ENCODE measurements at places on chromosomes 1 and 21.
A peak's percentile ranks its signal among the peaks of the same experiment; 100 is the strongest.

DNA sequence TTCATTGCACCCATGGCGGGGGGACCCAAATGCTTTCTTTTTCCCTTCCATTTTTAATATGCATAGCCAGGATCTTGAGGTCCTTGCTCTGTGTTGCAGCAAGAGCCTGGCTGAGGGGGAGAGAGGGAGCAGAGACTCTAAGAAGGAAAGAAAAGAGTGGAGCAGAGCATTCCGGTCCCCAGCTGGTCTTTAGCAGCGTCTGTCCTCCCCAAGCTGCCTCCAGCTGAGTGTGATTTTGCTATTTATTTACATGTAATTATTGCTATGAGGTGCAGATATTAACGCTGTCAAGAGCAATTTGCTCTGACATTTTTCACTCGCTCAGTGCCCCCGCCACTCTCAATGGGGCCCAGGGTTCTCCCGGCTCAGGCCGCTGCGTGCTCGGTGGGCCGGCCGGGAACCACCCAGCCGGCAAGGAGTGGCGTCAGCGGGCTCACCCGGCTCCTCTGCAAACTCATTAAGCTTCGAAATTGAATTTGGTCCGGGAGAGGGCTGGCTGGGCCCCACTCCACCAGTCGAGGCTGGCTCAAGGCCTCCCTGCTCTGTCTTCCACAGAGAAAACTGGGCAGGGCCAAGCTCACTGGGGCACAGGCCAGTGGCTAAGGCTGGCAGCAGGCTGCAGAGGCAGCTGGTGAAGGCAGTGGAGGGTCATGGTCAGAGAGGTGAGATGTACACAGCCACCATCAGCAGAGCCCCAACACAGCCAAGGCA lies 93.2 kb downstream of the PAX7 start:
- DNase-seq: no peak

- DNase-seq: peak; percentile 50
These were observed 98.5 kb downstream of the ATF6 start for GRCh38 chr1:161864577-161864976.

DNA sequence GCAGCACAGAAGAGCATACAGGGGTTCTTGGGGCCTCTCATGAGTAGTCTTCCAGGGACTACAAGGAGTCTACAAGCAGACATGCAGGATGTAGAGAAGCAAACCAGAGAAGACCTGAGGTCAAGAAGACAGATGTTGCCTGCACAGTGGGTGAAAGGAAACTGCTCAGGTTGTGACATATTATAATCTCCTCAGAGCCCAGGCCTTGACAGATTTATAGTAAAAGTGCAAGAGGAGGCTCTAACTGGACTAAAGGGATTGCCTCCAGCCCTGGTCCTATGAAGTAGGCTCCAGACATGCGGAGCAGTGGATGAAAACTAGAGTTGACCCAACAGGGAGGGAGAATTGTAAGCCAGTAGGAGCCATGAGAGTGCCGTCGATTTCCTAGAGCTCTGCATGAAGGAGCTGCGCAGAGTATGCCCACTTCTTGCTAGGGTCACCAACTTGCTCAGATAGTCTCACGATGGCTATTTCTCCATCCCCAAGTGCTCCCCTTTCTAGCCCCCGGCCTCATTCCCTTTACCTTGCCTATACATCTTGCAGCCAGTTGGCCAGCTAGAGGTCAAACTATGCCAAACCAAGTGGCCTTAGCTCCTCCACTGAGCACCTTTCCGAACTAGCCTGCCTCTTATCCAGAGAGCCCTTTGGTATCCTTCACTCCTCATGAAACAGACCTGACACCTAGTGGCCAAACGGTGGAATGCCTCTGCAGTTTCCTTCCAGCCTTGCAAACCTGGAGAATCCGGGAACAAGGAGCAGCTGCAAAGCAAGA lies 36.2 kb upstream of the IPO9 start:
- peak; percentile 81 for DNase-seq

DNA sequence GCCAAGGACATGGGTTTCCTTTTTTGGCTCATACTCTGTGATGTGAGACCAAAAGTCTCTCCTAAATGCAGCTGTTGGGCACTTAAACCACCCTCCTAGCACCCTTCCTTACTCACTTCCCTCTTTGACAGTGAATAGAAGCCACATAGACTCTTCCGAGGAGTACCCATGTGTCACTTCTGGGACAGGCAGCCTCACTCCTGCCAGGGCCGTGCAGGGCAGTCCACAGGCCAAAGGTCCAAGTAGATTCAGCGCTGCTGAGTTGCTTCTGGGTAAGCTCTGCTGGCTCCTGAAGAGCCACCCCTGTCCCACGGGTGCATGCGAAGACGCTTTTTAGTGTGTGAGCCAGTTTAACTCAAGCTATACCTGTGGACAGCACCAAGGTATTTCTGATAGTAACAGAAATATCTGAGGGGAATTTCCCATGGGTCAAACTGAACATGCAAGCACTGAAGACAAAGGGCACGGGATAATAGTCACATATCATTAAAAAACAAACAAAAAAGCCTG lies 36.8 kb upstream of the BMP8B start:
- DNase-seq: no peak

DNA sequence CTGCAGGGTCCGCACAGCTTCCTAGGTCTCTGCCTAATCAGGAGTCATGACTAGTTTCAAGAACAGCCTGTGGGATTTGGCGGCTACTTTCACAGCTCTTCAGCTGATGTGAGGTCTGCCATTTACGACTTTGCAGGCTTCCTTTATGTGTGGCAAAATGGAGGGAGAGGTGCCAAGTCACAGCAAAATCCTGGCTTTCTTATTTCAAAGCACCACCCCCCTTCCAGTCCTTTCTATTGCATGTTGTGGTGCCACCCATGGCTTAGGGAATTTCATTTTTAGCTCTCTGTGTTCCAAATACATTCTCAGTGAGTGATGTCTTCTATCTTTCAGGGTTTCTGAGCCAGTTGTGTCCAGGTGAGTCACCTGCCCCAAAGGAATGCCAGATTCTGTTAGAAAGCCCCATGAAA lies 75.1 kb upstream of the WLS start:
- DNase-seq: no peak

- peak; percentile 70 for DNase-seq
These were observed at the start of gene PLEKHA6 for GRCh38 chr1:204359474-204360255. PLEKHA6 (minus strand) TSS chr1:204359929; CDS start chr1:204273727, 86,202 bp downstream.

DNA sequence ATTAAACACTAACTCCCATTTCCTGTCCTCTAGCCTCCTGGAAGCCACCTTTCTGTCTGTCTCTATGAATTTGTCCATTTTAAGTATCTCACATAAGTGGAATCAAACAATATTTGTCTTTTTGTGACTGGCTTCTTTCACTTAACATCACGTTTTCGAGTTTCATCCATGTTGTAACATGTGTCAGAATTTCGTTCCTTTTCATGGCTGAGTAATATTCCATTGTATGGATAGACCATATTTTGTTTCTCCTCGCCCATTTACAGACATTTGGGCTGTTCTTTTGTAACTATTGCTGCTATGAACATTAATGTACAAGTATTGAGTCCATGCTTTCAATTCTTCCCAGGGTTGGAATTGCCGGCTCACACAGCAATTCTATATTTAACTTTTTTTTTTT lies 15.7 kb upstream of the H6PD start:
- DNase-seq: no peak

GRCh38 chr1:20339811-20340457 lies 49.3 kb downstream of the VWA5B1 start:
- DNase-seq: no peak

GRCh38 chr1:201552941-201553351 lies 14.0 kb downstream of the NAV1 start:
- peak; percentile 78 for DNase-seq

GRCh38 chr1:113401067-113401466 lies 10.8 kb downstream of the MAGI3 start:
- no peak for DNase-seq

- no peak for DNase-seq
These were observed 1.7 kb upstream of the KRTAP7-1 start for GRCh38 chr21:30831194-30831765.

GRCh38 chr1:203473781-203474305 lies 1.8 kb upstream of the PRELP start:
- DNase-seq: no peak

- peak; percentile 21 for DNase-seq
These were observed 10.1 kb downstream of the ZNF644 start for GRCh38 chr1:91011726-91012125.

GRCh38 chr1:10816233-10816632 lies 19.8 kb upstream of the CASZ1 start:
- DNase-seq: no peak

DNA sequence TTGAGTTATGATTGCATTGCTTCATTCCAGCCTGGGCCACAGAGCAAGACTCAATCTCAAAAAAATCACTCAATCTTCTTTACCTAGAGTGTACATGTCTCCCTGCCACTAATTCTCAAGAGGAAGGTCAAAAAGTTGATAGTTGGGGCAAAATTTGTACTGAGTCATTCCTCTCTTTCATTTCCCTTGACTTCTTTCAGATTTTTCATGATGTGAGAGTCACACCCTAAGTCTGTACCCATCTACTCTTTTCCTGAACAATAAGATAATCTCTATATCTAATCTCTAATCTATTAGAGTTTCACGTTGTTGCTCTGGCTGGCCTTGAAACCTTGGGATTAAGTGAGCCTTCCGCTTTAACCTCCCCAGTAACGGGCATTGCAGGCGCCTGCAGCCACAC lies 1.1 kb upstream of the BRDT start:
- DNase-seq: no peak

GRCh38 chr1:145871994-145872924 lies 13.4 kb upstream of the PIAS3 start:
- peak; percentile 20 for DNase-seq

- DNase-seq: no peak
These were observed at the start of gene PATJ for GRCh38 chr1:61741711-61742619. PATJ (plus strand) TSS chr1:61742480; CDS start chr1:61762893, 20,413 bp downstream.

GRCh38 chr1:212457740-212458338 lies 25.1 kb downstream of the NENF start:
- peak; percentile 18 for DNase-seq

- DNase-seq: no peak
These were observed 169.2 kb upstream of the HP1BP3 start for GRCh38 chr1:20956272-20956671.

DNA sequence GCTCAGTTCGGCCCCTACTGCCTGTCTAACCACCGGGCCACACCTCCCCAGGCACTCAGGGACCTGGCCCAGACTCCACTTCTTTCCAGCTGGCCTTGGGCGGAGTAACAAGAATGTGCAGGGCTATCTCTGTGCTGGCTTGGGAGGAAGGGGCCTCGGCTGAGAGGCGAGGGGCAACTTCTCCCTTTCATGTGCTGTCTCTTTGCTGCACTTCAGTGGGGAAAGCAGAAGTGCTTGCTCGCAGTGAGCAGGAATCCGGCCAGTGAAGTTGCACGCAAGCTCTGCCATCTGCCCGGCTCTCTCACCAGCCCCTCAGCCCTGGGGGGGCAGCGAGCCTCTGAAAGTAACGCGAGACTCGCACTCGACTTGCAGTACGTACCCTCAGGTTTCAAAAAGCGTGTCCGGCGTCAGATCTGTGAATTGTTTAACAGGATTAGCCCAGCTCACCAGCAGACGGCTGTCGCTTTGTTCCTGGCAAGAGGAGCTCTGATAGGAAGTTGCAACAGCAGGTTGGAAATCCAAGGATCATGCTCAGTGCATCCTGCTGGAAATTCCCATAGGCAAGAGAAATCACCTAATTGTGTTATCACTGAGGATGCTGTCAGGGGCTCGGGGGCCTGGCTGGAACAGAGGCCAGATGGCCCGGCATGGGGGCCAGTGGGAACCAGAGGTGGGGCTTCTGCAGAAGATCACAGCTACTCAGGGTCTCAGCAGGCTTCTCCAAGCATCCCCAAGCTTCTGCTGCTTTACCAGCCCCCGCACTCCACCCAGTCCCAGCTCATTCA lies 221.1 kb downstream of the NPHP4 start:
- no peak for DNase-seq

DNA sequence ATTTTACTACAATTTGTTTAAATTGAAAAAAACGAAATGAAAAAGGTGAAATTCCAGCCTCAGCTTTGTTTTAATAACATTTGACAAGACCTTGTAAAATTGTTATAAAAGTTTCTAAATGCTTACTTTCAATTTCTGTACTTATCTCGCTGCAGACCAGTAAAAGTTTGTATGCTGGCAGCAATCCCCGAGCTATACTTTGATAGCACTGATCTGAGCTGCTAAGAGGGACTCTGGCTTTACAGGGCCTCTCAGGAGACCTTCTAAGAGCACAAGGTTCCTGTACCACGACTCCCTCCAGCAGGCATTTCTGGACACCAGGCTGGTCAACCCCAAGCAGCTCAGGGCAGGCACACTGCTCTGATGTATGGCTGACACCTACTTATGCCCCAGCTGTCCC lies 13.1 kb downstream of the STMN1 start:
- no peak for DNase-seq

DNA sequence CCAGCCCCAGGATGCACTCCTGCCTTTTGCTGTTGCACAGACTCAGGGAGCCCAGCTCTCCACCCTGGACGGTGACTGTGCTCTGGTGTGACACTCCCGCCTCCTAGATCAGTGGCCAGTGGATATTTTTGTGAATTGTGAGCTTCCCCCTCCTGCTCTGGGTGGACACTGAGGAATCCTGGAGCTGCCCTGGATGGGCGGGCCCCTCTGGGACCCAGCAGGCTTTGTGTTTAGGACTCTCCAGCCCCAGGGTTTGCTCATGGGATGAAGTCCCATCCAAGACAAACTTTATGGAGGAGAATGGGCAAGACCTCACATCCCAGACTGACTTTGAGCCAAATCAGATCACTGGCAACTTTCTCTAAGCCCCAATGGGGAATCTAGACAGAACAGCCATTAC lies 16.1 kb downstream of the SLC6A9 start:
- DNase-seq: no peak

DNA sequence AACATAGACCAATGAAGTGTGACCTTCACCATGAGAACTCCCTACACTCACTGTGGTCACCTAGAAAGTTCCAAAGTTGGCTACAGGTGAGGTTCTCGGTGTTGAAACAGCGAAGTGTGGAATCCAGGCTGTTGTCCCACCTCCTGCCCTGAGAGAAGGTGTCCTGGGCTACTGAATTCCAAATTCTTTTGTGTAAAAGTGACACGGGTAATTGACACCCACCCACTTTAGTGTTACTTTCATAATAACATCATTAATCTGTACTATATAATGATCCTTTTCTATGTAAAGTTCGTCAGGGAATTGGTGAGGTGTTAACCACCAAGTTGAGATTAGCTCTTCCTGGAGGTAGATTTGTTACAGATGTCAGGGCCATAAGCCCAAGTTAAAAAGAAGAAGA lies 690.7 kb downstream of the RWDD3 start:
- no peak for DNase-seq

- no peak for DNase-seq
These were observed 113.5 kb downstream of the ODF2L start for GRCh38 chr1:86282611-86283010.

GRCh38 chr1:208165659-208166058 lies 78.5 kb downstream of the PLXNA2 start:
- peak; percentile 88 for DNase-seq

GRCh38 chr1:35558374-35559316 lies 1.0 kb downstream of the NCDN start:
- DNase-seq: no peak
